ENCODE measurements at places on chromosomes 1 and 21. TPM values are rescaled to one million over a fixed set of nuclear protein-coding genes. Genes with fewer than 3 reads are reported as not detected.
A peak's percentile ranks its signal among the peaks of the same experiment; 100 is the strongest.

- no peak for DNase-seq
Observed at GRCh38 chr1:3581296-3582036, 29.8 kb downstream of the MEGF6 start.

GRCh38 chr1:9362488-9362887, 69.8 kb downstream of the SPSB1 start:
- no peak for DNase-seq

Gene GNG5
- 57.3 TPM for total RNA-seq

DNA sequence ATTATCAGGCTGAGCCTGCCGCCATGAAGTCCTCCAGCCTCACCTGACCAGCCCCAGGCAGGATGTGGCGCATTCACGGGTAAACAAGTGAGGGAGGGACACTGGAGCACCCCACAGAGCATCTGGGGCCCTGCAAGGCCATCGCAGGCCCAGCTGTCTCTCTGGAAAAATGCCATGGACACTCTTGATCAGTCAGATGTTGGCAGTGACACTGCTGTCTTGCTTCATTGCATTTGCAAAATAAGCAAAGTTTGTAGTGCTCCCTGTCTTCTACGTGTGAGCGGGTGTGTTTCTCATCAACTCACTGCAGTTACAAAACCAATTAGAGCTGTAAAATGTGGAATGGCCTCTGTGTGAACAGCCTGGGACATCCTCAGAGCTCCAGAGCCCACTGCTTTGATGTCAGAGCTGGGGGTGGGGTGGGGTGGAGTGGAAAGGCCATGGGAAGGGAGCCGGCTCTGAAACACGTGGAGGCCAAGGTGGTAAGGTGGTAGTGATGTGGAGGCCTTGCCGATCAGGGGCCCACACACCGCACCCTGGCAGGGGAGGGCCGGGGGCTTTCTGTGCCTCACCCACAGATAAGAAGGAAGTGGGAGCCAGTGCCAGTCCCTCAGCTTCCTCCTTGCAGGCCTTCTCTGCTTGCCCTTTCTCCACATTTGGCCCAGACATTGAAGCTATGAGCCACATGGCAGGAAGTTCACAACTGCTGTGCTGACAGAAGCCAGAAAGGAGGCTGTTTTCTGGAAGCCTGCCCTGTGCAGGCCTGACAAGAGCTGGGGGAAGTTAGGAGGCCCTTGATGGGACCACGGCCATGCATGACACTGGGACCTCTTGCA, 254.9 kb downstream of the RHOU start:
- peak; percentile 35 for DNase-seq

GRCh38 chr1:45822644-45823043, 19.2 kb downstream of the MAST2 start:
- no peak for DNase-seq

Gene EDARADD
- total RNA-seq = 1.1 TPM

Gene CACNA1E
- not detected for total RNA-seq

Gene RAB42
- not detected for total RNA-seq

GRCh38 chr1:84286071-84286470, 15.4 kb upstream of the SAMD13 start:
- no peak for DNase-seq

DNA sequence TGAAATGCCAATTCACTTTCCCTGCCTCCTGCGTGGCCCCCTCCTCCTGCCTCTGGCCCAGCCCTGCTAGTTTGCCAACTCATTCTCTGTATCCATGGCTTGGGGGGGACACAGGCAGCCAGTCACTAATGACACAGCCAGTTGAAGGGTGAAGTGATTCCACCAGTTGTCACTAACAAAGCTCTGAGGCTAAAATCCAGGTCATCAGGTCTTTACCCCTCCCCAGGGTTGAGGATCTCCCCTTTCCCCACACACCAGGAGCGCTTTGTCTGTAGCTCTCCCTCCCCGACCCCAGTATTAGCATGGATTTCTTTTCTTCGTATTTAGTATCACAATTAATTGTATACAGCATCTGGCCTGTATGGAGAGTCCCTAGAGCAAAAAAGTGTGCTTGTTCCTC, 394.1 kb downstream of the RRAGC start:
- DNase-seq = no peak

Gene ITLN2
- total RNA-seq = not detected

Gene TBX19
- total RNA-seq = 0.17 TPM

GRCh38 chr1:28926629-28927265, 12.4 kb downstream of the EPB41 start:
- DNase-seq = peak; percentile 53

Gene BEND5
- 1.6 TPM for total RNA-seq

DNA sequence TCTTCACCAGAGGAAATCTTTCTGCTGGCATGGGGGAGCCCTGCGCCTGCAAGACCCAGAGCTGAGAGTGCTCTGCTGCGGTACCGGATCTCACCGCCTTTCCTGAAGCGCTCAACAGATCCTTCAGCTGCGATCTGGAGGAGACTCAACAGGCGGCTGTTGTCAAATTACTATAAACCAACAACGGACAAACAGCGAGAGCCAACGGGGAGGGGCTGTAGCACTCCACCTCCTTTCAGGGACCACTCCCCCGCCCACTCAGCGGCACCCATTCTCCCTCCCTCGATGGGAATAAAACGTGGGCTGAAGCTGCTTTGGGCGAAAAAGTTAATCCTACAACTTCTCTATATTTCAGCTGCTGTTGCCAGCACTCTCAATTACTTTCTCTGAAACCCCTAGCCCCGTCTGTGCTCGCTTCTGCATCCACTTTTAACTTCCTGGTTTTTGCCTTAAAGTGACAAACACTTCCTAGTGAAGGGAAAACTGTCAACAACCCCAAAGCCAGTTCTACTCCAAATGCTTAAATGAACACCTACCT, at the start of gene FMO5:
Gene FMO5 (minus strand): TSS at position 147 of the 538 bp plus-strand sequence. CDS start 310 bp downstream, outside the sequence.
- DNase-seq = no peak

GRCh38 chr1:219120624-219121544, 52.8 kb upstream of the LYPLAL1 start:
- DNase-seq = peak; percentile 34

- no peak for DNase-seq
Observed at GRCh38 chr1:240189386-240189989, 97.8 kb downstream of the FMN2 start.

Gene PRDM16
- total RNA-seq = 0.97 TPM

GRCh38 chr1:64861611-64862010, 104.7 kb downstream of the JAK1 start:
- DNase-seq = no peak

DNA sequence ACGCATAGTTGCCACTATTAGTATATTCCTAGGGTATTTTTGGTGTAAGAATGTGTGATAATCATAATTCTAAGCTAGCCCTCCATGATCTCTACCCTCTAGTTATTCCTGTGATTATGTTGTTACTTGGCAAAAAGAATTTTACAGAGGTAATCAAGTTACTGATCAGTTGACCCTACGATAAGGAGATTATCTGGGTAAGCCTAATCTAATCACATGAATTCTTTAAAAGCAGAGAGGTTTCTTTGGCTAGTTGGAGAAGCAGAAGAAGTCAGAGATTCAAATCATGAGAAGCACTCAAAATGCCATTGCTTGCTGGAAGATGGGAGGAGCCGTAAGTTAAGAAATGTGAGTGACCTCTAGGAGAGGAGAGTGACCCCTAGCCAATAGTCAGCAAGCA, 72.7 kb downstream of the RPE65 start:
- no peak for DNase-seq

GRCh38 chr1:229128066-229128608, 142.8 kb upstream of the RAB4A start:
- DNase-seq = no peak

- DNase-seq = no peak
Observed at GRCh38 chr1:66450043-66450514, 83.9 kb upstream of the SGIP1 start.

DNA sequence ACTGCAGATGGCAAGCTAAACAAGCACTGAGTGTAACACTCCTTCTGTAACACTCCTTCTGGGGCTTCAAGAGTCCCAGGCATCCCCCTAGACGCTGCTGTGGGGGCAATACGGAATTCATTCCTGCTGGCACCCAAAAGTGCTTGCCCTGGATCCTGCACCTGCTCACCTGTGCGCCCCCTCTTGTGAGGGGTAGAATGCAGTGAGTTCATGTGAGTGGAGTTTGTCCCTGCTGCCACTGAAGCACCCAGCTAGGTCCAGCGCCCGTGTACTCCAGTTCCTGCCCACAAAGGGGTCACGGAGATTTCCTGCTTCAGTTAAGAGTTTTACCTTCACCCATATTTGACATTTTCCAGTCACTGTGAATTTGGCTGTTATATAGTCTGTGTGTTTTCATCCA, 130.0 kb downstream of the SNX7 start:
- DNase-seq = no peak

DNA sequence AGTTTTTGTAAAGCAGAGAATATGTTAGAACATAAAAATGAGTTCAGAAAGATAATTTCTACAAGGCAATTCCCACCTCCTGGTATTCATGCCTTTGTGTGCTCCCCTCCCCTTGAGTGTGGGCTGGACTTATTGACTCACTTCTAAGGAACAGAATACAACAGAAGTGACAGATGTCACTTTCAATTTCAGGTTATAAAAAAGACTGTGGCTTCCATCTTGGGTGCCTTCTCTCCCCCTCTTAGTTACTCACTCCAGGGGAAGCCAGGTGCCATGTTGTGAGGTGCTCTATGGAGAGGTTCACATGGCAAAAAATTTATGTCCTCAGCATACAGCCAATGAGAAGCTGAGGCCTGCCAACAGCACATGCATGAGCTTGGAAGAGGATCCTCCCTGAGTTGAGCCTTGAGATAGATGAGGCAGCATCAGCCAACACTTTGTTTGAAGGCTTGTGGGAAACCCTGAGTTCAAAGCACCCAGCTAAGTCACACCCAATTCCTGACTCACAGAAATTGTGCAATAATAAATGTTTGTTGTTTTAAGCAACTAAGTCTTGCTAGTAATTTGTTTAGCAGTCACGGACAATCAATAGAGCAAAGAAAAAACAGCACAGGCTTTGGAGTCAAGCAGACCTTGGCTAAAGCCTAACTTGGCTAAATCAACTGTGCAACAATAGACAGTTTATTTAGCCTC, 73.5 kb upstream of the NGF start:
- DNase-seq = peak; percentile 12

Gene KIF26B
- total RNA-seq = 14.7 TPM

DNA sequence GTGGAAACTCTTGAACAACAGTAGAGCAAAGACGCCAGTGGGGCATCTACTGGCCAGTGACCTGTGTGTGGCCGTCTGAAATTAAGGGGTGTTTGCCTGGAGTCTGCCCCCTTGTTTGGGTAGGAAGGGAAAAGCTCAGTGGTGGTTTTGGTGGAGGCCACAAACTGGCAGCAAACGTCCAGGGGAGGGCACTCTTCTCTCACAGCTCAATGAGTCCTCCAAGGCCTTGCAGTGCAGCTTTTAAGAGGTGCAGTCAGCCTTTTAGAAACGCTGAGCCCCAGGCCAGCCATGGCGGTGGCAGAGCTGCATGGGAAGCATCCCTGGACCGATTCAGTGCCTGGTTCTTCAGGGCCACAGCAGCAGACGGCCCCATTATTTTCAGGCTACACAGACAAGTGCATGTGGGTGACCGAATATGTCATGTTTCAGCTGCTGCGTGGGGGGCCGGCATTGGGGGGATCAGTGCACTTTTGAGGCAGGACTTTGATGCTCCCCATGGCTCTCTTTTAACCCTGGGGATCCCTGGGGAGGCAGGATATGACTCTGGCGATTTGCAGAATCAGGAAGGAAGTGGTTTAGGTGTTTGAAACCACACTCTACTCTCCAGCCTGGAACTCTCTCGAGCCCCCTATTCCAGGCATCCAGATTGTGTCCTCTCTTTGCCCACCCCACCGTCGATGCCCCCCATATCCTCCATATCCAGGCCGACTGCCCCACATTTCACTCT, 414.0 kb downstream of the PRDM2 start:
- DNase-seq = peak; percentile 75

GRCh38 chr1:13456904-13457532, 46.8 kb downstream of the PRAMEF20 start:
- DNase-seq = no peak

Data from H4 (cell line).